ENCODE measurements at places on chromosomes 12 and 14. TPM values are rescaled to one million over a fixed set of nuclear protein-coding genes. Genes with fewer than 3 reads are reported as not detected.
A peak's percentile ranks its signal among the peaks of the same experiment; 100 is the strongest.

DNA sequence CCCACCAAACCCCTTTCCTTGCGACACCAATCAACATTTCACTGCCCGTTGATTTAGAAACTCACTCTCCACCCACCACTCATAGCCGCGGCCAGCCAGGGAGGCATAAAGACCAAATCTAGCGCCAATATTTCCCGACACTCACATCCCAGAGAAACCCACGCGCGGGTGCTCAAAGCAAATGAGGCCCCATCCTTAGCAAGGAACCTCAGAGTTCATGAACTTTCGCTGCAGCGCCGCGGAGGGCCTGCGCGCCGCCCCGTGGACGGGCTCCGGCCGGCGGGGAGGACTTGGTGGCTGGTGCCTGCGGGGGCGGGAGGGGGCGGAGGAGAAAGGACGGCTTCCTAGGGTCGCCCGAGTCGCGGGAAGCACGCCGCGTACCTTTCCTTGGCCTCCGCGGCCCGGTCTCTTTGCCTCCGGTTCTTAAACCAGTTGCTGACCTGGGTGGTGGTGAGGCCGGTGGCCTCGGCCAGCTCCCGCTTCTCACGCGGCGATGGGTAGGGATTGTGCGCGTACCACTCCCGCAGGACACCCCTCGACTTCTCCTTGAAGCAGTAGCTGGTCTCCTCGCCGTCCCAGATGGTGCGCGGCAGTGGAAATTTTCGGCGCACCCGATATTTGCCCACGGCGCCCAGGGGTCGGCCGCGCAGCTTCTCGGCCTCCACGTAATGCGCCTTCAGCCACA is 886 bp downstream of the SIX1 start:
- no peak for DNase-seq

DNA sequence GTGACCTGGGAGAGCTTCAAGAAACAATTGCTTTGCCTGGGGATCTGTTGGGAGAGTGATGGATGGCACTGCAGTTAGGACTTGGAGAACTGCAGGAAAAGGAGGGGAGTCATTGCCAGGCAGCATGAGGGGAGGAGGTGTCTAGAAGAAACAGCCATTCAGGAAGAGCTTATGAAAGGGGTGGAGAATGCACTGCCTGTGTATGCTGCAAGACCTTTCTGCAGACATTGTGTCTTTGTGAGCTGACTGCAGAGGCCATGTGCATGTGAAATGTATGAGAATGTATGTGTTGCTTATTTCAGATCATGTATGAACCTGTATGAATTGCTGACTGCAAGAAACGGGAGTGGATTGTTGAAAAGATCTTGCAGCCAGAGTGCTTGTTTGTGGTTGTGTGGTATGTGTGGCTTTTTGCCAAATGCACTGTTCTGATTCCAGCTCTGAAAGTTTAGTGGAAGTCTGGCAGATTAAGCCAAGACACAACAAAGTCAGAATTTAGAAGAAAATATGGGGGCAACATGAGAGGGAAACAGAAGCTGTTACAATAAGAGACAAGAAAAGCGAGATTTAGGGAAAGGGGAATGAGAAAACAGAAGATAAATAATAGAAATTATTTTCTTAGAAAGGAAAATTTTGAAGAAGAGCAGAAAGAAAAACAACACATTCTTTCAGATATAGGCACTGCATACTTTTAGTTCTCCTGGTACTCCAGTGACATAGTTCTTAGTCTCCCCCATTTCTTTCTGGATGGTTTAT is 9.8 kb upstream of the RIMKLB start:
- DNase-seq = no peak

- no peak for DNase-seq
Measured at GRCh38 chr12:55696796-55697462, 10.8 kb downstream of the ITGA7 start.

GRCh38 chr12:109331301-109331952 is 16.3 kb upstream of the MYO1H start:
- DNase-seq = no peak

HOXC11 gene
- total RNA-seq = not detected

- DNase-seq = no peak
Measured at GRCh38 chr12:91994208-91994797, 151.3 kb downstream of the BTG1 start.

GRCh38 chr14:105465209-105466031 is 9.2 kb upstream of the CRIP2 start:
- no peak for DNase-seq

DNA sequence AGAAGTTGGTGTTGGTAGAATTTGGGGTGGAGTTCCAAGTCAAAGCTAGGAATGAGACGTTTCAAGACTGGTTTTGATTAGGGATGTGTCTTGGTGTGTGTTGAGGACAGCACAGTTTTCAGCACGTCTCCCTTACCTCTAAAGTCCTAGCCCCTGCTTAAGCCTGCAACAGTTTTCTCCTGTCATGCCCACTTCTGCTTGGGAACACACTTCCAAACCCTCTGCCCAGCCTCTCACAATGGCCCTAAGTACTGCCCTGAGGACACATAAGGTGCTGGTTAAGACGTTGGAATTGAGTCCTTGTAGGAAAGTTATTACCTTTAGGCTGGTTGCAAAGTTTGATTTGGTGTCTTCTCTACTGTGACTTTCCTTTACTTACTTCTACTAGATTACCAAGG is 710 bp upstream of the BMAL2 start:
- DNase-seq = no peak

- no peak for DNase-seq
Measured at GRCh38 chr12:38911611-38912010, 6.2 kb upstream of the CPNE8 start.

- no peak for DNase-seq
Measured at GRCh38 chr14:77214216-77214615, 32.6 kb downstream of the TMEM63C start.

DNA sequence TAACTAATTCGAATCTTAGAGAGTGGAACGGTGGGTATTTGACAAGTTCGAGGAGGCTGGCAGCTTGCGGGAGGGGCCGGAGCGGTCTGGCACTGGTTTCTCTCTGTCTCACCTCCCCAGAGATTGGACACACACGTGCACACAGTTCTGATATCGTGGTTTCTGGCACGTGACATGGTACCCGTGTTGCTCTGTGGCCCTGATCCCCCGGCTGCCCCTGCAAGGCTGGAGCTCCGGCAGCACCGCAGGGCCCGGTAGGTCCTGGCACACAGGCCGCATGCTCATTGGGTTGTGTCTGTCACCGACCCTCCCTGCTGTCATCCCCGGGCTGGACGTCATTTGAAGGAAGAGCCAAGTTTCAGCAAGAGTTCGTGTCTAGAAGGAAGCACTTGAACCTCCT is 82.7 kb downstream of the PPP2R5C start:
- no peak for DNase-seq

PLA2G1B gene
- total RNA-seq = 1.8 TPM

DNA sequence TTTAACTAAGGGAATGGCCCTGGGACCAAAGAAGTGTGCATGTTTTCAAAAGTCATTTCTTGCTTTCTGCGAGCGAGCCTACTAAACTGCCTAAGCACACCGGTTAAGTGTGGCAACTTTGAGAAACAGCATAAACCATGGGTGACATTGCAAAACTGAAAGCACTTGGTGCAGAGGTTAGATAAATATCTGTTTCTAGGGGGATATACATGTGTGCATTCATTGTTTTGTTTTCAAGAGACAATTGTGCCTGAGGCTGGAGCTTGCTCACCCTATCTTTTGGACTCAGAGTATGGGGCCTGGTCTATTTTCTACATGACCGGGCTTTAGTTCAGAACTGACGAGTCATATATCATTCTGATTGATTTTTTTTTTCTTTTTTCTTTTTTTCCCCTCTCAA is 923.4 kb downstream of the NRXN3 start:
- DNase-seq = no peak

DNA sequence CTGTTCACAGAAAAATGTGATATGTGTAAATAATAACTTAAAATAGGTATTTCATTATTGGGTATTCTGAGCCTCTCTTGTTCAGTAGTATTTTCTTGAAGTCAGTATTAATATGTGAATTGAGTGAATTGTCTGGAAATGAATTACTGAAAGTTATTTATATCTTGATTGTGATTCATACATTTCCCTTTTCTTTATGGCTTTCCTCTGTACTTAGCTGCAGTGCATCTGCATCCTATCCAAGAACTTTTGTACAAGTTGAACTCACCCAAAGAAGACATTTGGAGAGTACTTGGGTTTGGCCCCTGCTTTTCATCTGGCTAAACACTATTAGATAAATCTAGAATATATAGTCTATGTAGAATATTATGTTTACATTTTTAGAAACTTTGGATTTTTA is 326.0 kb downstream of the RAD51B start:
- no peak for DNase-seq

DNA sequence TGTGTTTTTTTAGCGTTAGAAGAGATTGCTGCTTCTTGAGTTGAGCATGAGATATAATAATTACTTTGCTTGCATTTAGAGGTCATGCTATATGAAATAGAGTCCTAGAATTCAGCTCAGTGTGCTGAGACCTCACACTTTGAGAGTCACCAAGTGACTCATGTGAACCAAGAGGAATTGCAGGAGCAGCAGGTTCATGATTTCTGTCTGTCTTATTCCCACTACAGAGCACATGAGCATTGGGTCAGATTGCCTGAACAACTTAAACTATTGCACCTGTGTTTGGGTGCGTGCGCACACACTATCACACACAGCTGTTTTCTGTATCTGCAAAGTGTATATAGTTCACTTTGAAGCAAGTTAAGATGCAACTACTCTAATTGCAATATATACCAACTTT is 109.3 kb downstream of the FGD4 start:
- DNase-seq = no peak

DNA sequence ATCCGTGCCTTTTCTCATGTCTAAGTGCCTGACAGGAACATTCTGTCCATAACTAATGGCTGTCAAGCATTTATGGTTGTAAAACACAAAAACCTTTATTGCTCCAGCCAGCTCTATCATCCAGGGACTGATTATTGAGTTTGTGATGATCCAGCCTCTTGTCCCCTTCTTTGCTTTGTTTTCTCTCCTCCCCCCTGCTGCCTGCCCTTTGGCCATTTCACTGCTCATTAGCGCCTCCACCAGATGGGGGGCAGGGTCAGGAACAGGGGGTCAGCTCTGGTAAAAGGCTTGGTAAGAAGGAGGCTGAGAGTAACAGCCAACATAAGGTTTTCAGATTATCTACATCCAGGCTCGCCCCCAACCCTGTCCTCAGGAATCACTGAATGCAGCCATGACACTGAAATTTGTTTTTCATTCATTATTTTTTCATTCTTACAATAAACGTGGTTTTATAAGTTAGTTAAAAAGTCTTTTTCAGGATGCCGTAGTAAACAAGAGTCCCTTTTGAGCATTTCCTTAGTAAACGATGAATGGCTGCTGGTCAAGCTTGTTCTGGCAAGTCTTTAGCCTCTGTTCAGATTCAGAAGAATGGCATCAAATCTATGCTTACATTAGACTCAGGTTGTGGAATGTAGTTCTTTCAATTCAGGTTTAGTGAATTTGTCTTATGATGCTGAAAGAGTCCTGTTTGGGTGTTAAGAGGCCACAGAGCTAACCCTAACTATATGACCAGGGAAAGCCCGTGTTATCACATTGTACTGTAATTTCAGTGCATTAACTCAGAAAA is 21.7 kb downstream of the HMGA2 start:
- DNase-seq = no peak

DNA sequence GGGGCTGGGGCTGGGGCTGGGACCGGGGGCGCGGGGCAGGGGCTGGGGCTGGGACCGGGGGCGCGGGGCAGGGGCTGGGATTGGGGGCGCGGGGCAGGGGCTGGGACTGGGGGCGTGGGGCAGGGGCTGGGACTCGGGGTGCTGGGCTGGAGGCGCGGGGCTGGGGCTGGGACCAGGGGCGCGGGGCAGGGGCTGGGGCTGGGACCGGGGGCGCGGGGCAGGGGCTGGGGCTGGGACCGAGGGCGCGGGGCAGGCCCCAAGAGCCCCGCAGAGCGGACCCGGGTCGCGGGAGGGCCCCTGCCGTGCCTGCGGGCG is 452 bp downstream of the P2RX2 start:
- no peak for DNase-seq

TRPV4 gene
- total RNA-seq = not detected

PIANP gene
- total RNA-seq = 2.5 TPM

- no peak for DNase-seq
Measured at GRCh38 chr14:28097585-28097984, 669.0 kb upstream of the FOXG1 start.

DENND5B gene
- total RNA-seq = 0.75 TPM

- no peak for DNase-seq
Measured at GRCh38 chr12:24011927-24012507, 62.5 kb upstream of the SOX5 start.

- DNase-seq = no peak
Measured at GRCh38 chr14:64220056-64220455, 74.1 kb downstream of the ESR2 start.

DNA sequence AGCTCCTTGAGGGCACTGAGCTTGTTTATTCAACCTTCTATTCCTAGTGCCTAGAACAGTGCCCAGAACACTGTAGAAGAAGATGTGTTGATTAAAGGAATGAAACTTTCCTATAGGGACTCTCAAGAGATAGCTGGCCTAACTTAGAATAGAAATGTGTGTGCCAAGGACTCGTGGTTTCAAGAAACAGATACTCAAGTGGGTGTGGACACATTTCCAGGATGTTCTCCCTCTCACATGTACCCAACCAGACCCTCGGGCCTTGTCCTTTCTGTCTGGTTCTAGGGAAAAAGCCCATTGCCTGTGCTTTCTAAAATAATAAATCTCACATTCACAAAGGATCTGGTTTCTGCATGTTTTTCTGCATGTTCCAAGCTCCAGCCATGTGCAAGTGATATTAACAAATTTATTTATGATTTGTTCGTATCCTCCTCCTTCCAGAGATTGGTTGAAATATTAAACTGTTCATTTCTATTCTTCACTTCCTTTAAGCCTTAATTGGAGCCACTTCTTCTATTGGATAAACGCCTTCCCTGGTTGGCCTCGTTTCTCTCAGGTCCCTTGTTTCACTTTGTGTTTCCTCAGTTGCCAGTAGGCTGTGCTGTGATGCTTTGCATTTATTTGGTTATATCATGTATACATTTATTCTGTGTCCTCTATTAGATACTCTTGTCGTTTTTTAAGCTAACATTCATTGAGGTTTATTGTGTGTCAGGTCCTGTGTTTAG is 89.8 kb downstream of the CRADD start:
- peak; percentile 12 for DNase-seq

- DNase-seq = no peak
Measured at GRCh38 chr14:101243587-101244338, 317.5 kb upstream of the DIO3 start.

DNA sequence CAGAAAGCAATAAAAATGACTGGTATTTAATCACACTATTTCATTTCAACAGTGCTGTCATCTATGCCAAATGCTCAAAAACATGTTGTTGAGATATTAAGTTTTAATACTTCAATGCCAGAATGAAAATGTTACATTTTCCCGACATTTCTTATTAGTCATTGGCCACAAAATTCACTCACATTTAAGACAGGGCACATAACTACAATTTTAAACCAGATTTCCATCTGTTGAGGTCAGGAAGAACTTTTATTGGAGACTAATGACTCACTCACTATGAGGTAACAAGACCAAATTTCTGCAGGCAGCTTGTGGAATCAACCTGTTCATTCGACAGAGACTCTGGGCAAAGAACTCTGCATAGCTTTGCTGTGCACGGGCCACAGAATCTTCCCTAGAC is 36.8 kb downstream of the PPTC7 start:
- DNase-seq = no peak

All from T-cell (primary cell).